ENCODE measurements at places on chromosomes 3 and 15. TPM values are rescaled to one million over a fixed set of nuclear protein-coding genes. Genes with fewer than 3 reads are reported as not detected.

GRCh38 chr3:71129611-71130431, 453.7 kb downstream of the FOXP1 start:
- no peak for DNase-seq
- peak overlapping the region; percentile 33 for H3K4me3 ChIP-seq
- H3K27me3 ChIP-seq, result no peaks in the 10 kb centered on the region
- no peaks in the 10 kb centered on the region for H3K36me3 ChIP-seq
- H3K4me1 ChIP-seq, result peaks cover 68% of the 10 kb centered on the region
- peak overlapping the region; percentile 86 for H3K27ac ChIP-seq

GRCh38 chr3:159824333-159824732, 164.3 kb upstream of the IL12A start:
- peaks cover 7% of the 10 kb centered on the region for H3K4me1 ChIP-seq
- no peaks in the 10 kb centered on the region for H3K27me3 ChIP-seq
- no peaks in the 10 kb centered on the region for H3K36me3 ChIP-seq
- no peak overlapping the region for H3K4me3 ChIP-seq
- peak; percentile 13 for DNase-seq

The SLC22A14 gene
- total RNA-seq, result not detected

DNA sequence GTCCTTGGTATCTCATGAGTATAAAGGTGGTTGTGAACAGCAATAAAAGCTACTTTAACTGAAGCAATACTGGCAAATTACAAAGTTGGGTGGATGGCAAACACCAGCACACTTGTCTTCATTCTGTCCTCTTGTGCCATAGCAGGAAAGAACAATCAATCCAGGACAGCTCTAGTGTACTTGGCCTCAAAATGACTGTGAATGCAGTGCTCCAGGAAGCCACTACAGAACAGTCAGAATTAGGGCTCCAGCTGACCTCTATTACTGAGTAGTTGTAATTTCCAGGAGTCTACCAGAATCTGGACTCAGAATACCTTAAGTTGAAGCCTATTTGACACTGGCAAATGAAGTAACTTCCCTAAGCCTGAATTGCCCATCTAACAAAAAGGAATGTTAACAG, 339.0 kb upstream of the WNT5A start:
- no peak overlapping the region for H3K4me3 ChIP-seq
- no peak for DNase-seq
- no peaks in the 10 kb centered on the region for H3K36me3 ChIP-seq
- no peaks in the 10 kb centered on the region for H3K27me3 ChIP-seq
- no peaks in the 10 kb centered on the region for H3K4me1 ChIP-seq

DNA sequence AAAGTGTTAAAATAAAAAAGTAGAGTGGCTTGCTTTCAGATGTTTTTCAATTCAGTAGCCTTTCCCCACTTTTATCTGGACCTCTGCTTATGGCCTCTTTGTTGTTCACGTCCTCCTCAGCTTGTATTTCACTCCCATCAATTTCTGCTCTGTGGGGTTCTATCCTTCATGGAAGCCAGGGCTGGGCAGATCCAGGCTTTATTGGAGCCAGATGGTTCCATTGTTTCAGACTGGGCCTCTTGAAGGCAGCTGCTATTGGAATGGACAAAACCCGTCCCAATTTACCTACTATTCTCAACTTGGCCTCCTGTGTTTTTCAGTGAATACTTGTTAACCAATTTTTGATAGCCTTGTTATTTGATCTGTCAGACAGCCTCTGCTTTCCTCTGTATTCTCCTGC, 10.9 kb upstream of the AADACL2 start:
- no peak overlapping the region for H3K4me3 ChIP-seq
- DNase-seq, result no peak
- no peaks in the 10 kb centered on the region for H3K36me3 ChIP-seq
- H3K27ac ChIP-seq, result no peak overlapping the region
- H3K4me1 ChIP-seq, result no peaks in the 10 kb centered on the region

- H3K36me3 ChIP-seq, result no peaks in the 10 kb centered on the region
- no peaks in the 10 kb centered on the region for H3K4me1 ChIP-seq
- no peaks in the 10 kb centered on the region for H3K27me3 ChIP-seq
Measured at GRCh38 chr3:159364511-159364910, 562.7 kb downstream of the MFSD1 start.

GRCh38 chr3:132161608-132162007, 126.8 kb upstream of the CPNE4 start:
- H3K36me3 ChIP-seq, result no peaks in the 10 kb centered on the region
- no peak for DNase-seq
- H3K4me1 ChIP-seq, result no peaks in the 10 kb centered on the region

DNA sequence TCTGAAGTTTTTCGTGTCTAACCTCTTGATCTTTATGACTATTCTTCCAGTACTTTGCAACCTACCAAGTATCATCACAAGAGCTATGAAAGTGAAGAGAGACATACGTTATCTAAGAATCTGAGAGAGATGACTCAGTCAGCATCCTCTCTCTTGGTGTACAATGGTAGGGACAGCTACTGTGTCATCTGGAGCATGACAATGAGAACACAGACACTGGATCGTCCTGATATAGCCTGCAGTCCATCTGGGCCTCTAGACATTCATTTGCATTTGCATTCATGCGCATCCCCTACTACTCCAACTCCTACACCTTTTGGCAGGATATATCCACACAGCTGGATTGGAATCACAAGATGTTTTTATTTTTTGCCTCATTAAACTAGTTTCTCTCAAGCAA, 115.2 kb downstream of the PEX5L start:
- no peaks in the 10 kb centered on the region for H3K4me1 ChIP-seq
- H3K36me3 ChIP-seq, result no peaks in the 10 kb centered on the region
- no peak overlapping the region for H3K27ac ChIP-seq
- DNase-seq, result no peak

GRCh38 chr3:115595611-115596275, 27.6 kb upstream of the GAP43 start:
- H3K27ac ChIP-seq, result no peak overlapping the region

The HTR3E gene
- total RNA-seq, result not detected

- H3K36me3 ChIP-seq, result no peaks in the 10 kb centered on the region
- H3K27me3 ChIP-seq, result no peaks in the 10 kb centered on the region
- H3K27ac ChIP-seq, result no peak overlapping the region
- no peaks in the 10 kb centered on the region for H3K4me1 ChIP-seq
- no peak for DNase-seq
Measured at GRCh38 chr3:89239774-89240173, 132.4 kb downstream of the EPHA3 start.

GRCh38 chr15:79425591-79426295, 6.4 kb upstream of the MINAR1 start:
- H3K27ac ChIP-seq, result no peak overlapping the region
- H3K27me3 ChIP-seq, result no peaks in the 10 kb centered on the region
- H3K4me1 ChIP-seq, result peaks cover under 1% of the 10 kb centered on the region
- no peaks in the 10 kb centered on the region for H3K36me3 ChIP-seq
- no peak overlapping the region for H3K4me3 ChIP-seq
